ENCODE measurements at places on chromosomes 7 and 10.

- DNase-seq: no peak
These were observed 170.9 kb downstream of the CDK14 start for GRCh38 chr7:90766814-90767564.

DNA sequence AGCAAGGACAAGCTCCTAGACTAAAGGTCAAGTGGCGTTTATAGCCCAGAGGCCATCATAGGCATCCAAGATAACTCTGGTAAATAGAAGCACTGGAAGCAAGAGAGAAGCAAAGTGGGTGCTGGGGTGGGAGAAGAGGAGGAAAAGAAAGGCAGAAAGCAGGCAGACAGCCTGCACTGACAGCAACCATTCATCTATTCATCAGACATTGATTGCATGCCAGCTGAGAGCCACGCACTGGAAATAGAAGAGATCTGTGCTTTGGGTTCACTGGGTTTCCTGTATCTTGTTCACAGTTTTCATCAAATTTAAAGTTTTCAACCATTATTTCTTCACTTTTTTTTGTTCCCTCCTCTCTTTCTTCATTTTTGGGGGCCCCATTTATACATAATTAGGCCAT is 4.7 kb upstream of the SLIT1 start:
- DNase-seq: no peak

- no peak for DNase-seq
These were observed 124.2 kb downstream of the ATE1 start for GRCh38 chr10:121803611-121804010.

DNA sequence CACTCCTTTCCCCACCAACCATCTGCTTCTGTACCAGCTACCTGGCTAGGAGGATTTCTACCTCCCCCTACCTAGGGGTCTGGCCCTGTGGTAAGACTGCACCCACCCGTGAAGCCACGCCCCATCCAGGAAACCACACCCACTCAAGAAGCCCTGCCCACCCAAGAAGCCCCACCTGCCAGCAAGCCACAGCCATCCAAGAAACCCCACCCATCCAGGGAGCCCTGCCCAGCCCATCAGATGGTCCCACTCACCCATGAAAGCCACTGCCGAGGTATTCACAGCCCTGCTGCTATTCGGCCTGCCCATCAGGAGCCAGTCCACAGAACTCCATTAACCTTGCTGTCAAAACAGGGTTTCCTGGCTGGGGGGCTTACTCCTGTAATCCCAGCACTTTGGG is 15.6 kb upstream of the MUC3A start:
- DNase-seq: no peak

DNA sequence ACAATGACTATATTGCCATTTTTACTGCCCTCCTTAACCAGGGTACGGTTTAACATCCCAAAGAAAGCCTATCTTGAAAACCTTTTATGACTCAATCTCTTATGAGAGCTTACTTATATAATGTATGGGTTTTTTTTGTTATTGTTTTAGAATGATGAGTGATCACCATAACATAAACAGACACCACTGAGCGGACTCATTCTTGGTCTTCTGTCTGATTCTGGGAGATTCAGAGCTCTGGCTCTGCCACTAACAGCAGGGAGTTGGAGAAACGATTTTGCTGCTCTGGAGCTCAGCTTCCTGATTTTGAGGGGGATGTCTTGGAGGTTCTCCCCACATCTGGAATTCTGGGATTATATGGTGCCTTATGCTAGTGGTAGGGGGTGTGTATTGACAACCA is 244.1 kb downstream of the FRMD4A start:
- no peak for DNase-seq

DNA sequence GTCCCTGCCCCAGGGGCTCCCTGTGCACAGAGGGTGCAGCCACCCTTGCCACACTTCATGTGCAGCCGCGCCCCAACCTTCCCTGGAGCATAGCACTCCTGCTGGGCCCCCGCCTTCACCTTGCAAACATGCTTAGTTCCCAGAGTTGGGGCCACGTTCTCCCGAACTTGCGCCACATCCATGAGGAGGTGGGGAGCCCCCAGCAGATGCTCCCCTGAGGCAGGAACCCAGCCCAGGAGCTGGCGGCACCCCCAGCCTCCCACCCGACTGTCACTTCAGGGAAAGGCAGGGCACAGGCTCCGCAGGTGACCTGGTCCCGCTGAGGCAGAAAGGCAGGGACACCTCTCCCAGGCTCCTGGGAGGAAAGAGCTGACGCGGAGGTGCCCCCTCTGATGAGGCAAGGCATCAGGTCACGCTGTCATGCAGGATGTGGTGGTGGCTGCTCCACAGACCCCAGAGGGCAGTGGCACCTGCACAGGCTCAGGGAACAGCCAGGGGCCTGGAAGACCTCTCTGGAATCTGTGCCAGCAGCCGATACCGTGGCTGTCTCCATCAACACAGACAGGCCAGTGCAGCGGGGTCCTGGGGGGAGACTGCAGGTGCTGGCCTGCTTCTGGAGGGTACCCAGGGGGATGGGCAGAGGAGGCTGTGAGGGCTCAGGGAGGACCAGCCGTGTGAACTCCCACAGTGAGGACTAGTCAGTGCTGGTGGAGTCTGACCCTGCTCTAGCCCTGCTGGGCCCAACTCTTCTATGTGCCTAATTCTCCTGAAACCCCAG is 221.3 kb downstream of the MAD1L1 start:
- no peak for DNase-seq

- no peak for DNase-seq
These were observed 4.8 kb downstream of the PRRT4 start for GRCh38 chr7:128356546-128357216.

DNA sequence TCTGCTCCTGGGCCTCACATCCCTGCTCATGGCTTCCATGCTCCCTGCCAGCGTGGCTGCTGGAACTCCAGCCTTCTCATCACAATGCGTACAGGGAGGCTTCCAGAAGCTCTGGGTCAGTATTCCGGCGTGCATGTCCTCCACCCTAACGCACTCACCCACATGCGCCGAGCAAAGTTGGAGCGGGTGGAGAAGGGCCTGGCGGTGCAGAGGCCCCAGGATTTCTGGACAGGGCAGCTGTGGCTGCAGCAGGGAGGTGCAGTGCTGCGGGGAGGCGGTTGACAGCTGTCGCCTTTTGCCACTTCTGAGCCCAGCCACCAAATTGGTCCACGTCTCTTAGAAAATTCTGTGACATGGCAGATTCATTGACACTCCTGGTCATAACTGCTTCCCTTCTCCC is 33.6 kb upstream of the FAM20C start:
- no peak for DNase-seq

All from effector CD8-positive, alpha-beta T cell (primary cell).